ENCODE measurements at places on chromosomes 2 and 18.
A peak's percentile ranks its signal among the peaks of the same experiment; 100 is the strongest.

- no peak for DNase-seq
Measured at GRCh38 chr2:226117510-226118065, 682.0 kb downstream of the IRS1 start.

DNA sequence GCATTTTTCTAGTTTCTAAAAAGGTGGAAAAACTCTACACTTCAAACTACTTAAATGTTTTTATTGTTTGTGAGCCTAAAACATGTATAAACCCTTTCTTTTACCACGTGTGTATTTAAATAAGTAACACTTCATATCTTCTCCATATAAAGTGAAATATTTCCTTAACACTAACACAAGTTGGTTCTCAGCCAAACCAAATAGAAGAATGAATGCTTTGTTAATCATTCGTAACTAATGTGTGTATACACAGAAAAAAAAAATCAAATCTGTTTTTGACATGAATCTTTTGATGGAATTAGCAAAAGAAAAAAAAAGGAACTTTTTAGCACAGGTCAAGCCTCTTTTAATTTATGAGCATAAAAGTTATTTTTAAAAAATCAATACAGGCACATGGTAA lies 89.3 kb downstream of the EHBP1 start:
- DNase-seq, result peak; percentile 57

DNA sequence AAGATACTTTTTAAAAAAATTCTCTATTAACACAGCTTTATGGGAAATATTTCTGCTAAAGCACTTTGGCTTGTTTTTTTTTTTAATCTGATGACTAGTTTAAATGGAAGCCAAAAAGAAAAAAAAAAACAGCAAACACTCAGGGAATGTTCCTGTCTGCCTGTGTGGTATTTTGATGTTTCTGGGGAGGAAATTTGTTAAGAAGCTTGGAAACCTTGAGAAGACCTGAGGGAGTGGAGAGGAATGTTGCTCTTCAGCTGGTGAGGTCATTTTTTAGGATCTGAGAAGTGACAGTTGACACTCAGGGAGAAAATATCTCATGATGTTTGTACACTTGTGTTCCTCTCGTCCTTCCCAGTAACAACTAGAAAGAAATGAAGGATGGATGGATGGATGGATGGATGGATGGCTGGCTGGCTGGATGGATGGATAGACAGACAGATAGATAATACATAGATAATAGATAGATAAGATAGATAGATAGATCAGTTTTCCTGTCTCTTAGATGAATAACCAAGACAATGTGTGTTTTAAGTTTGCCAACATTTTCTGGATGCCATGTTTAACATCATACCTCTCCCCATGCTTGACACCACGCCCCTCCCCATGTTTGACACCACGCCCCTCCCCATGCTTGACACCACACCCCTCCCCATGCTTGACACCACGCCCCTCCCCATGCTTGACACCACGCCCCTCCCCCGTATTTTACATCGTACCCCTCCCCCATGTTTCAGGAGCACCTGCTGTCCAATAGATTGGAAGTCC lies 84.8 kb downstream of the CTIF start:
- peak; percentile 90 for DNase-seq

GRCh38 chr2:21395366-21395765 lies 271.6 kb downstream of the TDRD15 start:
- DNase-seq, result peak; percentile 27

GRCh38 chr2:173999272-173999671 lies 34.1 kb upstream of the SP3 start:
- no peak for DNase-seq

DNA sequence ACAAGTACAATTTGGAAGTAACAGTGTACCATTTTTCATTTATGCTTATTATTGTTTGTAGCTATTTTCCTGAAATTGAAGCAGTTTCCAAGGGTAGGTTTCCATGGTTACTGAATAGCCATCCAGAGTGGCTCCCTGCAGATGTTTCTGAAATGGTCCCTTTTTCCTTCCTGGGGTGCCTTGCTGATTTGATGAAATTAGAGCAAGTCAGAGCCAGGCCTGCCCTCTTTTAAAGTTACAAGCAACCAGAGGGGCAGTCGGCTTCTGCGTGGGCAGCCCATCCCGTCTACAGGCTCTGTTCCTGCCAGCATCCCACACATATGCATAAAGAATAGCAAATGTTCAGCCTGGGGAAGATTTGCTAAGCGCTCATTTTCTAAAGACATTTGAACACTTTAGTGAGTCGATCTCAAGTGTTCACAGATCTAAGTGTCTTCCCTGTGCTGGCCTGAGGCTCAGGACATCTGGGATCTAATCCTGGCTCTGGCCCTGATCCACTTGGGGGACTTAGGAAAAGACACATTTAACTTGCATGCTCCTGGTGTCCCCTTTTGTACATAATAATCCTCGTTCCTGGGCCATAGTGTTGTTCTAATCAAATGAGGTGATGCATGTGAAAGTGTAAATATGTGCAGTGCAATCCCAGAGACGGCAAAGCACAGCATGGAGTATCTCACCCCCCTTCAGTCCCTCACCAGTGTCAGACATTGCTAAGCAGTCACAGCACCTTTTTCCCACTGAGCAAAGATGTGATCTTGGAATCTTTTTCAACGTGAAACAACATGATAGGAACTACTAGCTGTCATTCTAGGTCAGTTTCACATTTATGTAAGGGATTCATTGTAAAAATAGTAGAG lies 92.2 kb downstream of the STPG4 start:
- no peak for DNase-seq

GRCh38 chr2:26848336-26849055 lies 564 bp downstream of the DPYSL5 start:
- DNase-seq, result no peak

Measured in kidney tubule cell (primary cell).